ENCODE measurements at places on chromosomes 16 and 17.

GRCh38 chr17:28335959-28336871 is 654 bp downstream of the TNFAIP1 start:
- no peak for DNase-seq

GRCh38 chr16:924063-924462 is 46.7 kb downstream of the LMF1 start:
- no peak for DNase-seq

- DNase-seq, result no peak
Observed at GRCh38 chr17:22278302-22279275, 586.3 kb downstream of the KCNJ18 start.

DNA sequence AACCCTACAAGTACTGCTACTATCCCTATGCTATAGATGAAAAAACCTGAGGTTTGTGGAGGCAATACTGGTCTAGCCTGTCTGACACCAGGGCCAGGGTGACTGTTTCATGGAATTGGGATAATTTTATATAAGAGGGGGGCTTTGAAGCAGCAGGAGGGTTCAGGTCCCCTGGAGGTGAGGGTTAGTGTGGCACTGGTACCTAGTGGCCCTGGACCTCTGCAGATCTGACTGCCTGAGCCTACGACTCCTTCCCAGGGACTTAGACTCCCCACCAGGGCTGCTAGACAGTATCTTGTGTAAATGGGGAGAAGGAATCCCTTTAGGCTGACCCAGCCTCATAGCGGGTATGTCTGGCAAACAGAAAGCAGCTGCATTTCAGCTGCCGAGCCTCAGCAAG is 6.8 kb downstream of the ADAP2 start:
- DNase-seq, result no peak

DNA sequence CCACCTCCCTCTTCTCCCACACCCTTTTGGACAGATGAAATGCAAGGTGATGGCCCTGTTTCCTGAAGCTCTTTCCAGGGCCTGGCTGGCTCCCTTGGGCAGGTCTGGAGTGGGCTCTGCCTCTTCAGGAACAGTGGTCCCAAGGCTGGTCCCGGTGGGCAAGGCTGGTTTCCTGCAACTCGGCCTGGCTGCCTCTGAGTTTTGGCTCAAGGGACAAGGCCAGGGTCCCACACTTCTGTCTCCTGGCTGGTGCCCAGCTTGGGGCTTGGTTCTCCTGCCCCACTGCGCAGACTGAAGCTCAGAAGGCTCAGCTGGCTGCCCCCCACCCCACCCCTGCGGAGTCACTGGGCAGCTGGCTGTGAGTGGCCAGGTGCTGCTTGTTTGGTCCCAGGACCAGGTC is 3.8 kb upstream of the ACTG1 start:
- no peak for DNase-seq

- DNase-seq, result no peak
Observed at GRCh38 chr16:55711959-55712876, 56.4 kb downstream of the SLC6A2 start.

GRCh38 chr17:68288375-68288774 is 2.6 kb downstream of the SLC16A6 start:
- DNase-seq, result no peak

- DNase-seq, result no peak
Observed at GRCh38 chr16:12067714-12068401, 91.3 kb downstream of the SNX29 start.

- no peak for DNase-seq
Observed at GRCh38 chr16:11835891-11836649, 15.3 kb downstream of the RSL1D1 start.

GRCh38 chr17:27577884-27578717 is 52.9 kb upstream of the LGALS9 start:
- no peak for DNase-seq

GRCh38 chr17:17710355-17710727 is 29.1 kb downstream of the RAI1 start:
- DNase-seq, result no peak

GRCh38 chr17:80780381-80781198 is 211.1 kb upstream of the CHMP6 start:
- DNase-seq, result no peak

DNA sequence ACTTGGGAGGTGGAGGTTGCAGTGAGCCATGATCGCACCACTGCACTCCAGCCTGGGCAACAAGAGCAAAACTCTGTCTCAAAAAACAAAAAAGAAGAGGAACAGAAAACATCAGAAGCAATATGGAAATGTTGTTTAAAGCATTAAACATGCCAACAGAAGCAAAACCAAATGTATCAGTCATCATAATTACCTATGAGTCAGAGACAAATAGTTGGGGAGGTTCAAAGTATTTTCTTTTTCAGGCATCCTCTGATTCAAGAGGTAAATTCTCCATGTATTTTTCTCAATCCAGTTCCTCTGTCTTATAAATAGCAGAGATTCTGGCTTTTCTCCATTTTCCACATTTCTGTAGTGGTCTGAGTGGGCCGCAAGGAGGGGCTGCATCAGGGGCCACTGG is 2.1 kb upstream of the TM4SF5 start:
- no peak for DNase-seq

DNA sequence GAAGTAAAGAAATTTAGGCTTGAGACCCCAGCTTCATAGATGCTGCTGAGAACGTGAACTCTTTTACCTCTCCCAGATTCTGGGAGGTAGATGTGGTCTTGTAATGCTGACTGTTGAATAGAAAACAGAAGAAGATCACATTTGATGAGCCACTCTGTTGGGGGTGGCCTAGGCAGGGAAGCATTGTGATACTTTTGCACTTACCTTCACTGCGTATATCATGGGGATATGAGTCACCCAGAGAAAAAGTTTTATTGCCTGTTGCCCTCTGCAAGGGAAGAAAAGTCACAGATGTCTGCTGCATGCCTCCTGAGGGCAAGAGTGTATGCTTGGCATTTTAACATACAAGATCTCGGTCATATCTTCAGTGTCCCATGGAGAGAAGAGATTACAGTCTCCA is 365.4 kb downstream of the SNX29 start:
- DNase-seq, result no peak

GRCh38 chr17:21275047-21275578 is 9.4 kb upstream of the MAP2K3 start:
- peak; percentile 33 for DNase-seq

GRCh38 chr17:51481370-51481769 is 221.0 kb downstream of the UTP18 start:
- DNase-seq, result no peak

GRCh38 chr17:7884581-7885366 is 3.8 kb upstream of the CHD3 start:
- DNase-seq, result no peak

DNA sequence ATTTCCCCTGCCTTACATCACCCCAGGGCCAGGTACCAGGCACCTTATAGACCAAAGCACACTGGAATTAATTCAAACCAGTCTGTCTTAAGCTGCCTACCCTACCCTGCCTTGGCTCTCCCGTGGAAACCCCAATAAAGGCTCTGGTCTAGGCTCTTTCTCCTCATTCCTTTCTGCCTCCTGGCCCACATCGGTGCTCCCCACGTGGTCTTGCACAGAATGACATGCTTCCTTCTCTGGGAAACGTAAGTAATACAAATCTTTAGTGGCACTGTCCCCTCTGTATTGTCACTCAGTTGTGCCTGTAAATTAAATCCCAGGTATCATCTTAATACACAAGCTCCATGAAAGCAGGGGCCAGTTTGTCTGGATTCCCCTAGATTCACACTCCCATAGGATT is 16.6 kb downstream of the KRT25 start:
- no peak for DNase-seq

GRCh38 chr16:85733155-85733838 is 17.6 kb downstream of the C16orf74 start:
- no peak for DNase-seq

- DNase-seq, result no peak
Observed at GRCh38 chr17:539766-540165, 174.9 kb downstream of the VPS53 start.

GRCh38 chr16:70712359-70712758 is 26.5 kb upstream of the MTSS2 start:
- no peak for DNase-seq

DNA sequence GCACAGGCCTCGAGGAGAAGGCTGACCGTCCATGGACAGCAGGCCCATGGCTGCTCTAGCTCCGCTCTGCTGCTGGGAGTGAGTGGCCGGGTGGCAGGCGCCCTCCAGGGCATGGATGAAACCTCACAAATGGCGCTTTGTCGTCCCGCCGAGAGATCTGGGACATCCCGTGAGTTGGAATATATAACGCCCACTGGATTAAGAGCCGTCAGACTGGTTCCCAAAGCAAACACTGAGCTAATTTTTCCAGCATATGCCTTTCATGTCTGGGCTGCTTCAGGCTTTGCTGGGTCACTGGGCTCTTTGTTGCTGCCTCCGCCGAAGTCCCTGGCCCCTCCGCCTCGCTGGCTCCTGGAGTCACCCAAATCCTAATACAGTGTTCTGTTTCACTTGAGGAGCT is 266.3 kb downstream of the FOXL1 start:
- DNase-seq, result no peak

GRCh38 chr17:60559995-60560859 is 34.2 kb upstream of the APPBP2 start:
- no peak for DNase-seq

DNA sequence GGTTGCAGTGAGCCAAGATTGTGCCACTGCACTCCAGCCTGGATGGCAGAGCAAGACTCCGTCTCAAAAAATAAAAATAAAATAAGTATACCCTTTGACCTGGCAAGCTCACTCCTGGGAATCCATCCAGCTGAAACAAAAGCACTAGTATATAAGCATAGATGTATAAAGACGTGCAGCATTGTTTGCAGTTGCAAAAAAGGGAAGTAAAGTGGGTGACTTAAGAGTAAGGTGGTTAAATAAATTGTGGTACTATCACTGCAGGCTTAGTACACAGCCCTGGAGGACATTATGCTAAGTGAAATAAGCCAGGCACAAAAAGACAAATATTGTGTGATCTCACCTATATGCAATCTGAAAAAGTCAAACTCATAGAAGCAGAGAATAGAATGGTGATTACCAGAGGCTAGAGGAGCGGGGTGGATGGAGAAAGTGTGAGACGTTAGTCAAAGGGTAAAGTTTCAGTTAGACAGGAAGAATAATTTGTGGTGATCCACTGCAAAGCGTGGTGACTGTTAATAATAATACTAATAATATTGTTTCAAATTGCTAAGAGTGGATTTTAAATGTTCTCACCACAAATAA is 113.0 kb downstream of the MYO1D start:
- no peak for DNase-seq

- no peak for DNase-seq
Observed at GRCh38 chr16:85221771-85222154, 109.5 kb upstream of the CIBAR2 start.

GRCh38 chr16:86581458-86581857 is 3.1 kb downstream of the FOXL1 start:
- no peak for DNase-seq

DNA sequence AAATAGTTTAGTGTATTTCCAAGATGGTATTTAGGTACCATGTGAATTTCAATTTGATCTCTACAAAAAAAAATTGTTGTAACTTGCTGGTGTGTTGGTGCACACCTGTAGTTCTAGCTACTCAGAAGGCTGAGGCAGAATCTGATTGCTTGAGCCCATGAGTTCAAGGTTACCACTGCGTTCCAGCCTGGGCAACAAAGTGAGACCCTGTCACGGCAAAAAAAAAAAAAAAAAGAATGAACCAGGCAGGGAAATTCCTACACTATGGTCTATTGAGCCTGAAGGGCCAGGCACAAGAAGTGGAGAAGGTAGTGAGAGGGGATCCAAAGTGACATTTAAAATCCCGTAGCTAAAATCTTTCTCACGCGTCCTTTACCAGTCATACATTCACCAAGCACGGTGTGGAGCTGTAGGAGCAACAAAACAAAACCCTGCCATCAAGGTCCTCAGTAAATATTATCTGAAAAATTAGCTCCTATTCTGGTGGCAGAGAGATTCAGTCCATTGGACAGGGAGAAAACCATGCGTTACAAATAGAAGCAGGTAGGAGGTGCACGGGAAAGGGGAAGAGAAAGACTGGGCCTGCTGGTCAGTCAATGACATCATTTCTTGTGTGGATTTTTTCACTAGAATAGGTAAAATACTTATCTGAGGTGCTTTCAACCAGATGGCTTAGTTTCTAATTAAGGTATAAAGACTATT is 27.3 kb downstream of the TXNDC11 start:
- no peak for DNase-seq

GRCh38 chr17:16443511-16444257 is 28.3 kb downstream of the TRPV2 start:
- no peak for DNase-seq

DNA sequence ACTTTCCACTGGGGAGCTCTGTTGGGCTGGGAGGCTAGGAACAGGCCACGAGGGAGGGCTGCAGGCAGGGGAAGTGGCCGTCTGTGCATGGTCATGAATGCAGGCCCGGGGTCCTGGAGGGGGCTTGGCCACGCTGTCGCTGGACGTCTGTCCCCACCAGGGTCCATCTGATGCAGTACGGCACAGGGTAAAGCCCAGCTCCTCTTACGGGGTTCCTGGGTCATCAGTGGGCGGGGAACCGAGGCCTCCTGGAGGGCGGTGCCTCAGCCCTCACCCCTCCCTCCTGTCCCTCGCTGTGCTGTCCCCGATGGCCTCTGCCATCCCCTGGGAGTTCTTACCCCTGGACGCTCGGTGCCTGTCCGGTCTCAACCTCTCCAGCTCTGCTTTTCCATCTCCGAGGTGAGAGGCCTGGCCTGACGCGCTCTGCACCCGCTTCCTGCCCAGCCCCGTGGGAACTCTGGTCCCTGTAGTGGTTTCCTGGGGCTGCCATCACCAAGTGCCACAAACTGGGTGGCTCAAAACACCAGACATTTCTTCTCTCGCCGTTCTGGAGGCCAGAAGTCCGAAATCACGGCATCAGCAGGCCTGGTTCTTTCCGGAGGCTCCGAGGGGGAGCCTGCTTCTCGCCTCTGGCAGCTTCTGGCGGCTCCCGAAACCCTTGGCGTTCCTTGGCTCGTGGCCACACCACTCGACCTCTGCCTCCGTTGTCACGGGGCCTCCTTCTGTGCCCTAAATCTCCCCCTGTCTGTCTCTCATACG is 182.8 kb downstream of the SEC14L1 start:
- no peak for DNase-seq

DNA sequence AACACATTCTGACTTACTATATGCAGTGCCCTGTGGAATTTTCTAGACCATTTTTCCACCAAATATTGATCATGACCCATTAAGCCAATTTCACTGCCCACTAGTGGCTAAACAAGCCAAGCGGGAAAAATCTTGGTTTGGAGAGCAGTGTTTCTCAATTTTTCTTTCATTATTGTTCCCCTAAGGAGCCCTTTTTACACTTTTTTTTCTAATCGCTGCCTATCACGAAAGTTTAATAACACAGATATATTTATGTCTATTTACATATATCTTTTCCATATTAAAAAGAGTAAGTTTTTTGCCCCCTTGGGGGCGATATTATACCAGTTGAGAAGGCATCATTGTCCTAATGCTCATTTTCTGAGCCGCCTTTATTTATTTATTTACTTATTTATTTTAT is 10.8 kb upstream of the TLCD3B start:
- DNase-seq, result no peak

- no peak for DNase-seq
Observed at GRCh38 chr16:71930013-71930563, 34.8 kb downstream of the IST1 start.

DNA sequence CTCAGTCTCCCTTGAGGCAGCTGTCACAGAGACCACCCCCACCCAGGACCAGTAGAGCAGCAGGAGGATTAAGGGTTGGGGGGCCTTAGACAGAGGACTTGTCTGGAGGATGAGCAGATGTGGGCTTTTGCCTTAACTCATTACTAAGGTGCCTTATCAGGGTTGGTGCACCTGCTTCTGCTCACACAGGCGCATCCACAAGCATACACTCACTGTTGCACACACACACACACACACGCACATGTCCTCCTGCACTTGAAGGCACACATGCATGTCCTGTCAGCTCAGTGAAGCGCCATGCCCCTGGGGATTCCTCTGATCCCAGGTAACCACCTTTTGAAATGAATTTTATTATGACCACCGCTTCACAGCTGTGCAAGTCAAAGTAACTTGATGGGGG is 1.2 kb downstream of the GFAP start:
- DNase-seq, result no peak
